GOT3 (cell line): ENCODE measurements at places on chromosomes 2 and 18.

DNA sequence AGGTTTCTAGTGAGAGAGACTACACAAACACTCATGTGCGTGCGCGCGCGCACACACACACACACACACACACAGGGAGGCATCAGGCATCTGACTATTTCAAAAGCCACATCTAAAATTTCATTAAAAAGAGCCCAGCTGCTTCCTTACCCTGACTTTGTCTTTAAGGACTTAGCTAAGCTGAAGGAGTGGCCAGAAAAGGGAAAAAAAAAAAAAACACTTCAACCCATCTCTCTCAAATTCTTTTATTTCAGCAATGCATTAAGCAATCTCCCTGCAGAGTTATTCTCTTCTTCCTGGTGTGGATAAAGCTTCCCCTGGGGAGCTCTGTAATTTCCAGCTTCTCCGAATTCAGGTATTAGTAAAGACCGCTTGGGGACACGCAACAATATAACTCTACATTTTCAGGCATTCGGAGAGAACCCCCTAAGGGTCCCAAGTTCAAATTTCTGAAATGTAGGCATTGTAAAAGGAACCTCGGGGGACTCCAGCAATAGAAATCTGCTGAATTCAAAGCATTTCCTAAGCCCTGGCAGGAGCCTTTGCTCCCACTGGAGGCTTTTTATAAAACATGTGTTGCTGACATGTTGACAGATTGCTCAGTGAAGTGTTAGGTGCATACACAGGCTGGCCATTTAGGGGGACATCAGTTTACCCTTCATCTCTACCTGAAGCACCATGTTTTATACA is 67.0 kb downstream of the ZNF521 start:
- DNase-seq, result no peak

DNA sequence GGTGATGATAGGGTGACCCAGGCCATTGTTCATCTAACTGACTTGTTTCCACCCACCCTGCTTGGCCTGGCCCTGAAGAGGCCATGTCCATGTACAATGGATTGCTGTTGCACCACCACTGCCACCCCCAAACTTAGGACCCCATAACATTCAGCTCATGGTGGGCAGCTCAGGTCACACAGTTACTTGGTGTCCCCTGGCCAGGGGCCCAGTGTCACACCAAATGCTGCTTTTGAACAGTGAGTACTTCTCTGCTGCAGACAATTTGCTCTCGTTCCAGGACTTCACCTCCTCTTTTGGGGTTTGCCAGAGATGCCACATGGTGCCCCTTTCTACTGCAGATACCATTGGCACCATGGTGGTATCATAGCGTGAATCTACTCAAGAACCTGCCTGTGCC is 11.7 kb downstream of the MAB21L4 start:
- DNase-seq, result no peak

GRCh38 chr2:20184067-20184938 is 40.6 kb downstream of the SDC1 start:
- DNase-seq, result no peak

DNA sequence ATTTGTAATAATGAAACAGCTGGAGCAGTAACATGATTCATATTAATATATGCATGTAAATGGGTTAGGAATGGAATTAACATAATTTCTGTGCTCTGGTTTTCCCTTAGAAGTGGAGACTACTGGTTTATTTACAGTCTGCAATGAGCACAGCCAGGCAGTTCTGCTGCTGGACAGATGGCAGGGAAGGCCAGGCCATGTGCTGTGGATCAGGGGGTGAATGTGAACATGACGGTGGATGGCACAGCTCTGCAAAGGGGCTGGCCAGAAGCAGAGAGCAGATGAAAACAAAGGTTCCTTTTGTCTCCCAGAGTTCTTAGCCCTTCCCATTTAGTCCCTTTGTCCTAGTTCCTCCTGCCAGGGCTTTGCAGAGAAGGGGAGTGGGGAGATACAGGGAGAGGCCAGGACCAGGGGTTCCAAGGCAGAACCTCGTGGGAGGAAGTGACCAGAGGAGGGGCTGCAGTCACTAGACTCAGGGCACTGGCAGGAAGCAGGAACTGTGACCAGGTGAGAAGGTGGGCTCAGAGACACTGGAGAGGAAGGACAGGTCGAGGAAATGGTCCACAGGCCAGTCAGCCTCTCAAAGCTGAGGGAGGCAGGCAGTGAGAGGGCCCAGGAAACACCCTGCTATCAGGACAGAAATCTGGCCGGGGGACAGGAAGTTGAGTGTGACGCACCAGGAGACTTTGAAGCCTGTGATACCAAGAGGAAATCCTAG is 112.9 kb upstream of the ATP8B1 start:
- no peak for DNase-seq

DNA sequence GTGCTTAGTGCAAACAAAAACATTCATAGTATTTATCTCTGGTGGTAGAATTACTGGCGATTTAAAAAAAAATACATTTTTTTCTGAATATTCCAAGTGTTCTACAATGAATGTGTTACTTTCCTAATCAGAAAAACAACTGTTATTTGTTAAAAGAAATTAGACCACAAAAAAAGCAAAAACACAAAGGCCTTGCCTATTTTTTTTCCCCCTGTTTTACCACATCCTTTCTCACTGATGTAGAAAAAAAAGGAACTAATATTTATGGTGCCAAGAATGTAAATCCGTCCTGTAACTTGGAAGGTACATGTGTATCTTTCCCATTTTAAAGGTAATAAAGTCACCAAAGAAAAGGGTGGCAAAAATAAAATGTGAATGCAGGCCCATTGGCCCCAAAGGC is 28.4 kb upstream of the MGAT4A start:
- no peak for DNase-seq

DNA sequence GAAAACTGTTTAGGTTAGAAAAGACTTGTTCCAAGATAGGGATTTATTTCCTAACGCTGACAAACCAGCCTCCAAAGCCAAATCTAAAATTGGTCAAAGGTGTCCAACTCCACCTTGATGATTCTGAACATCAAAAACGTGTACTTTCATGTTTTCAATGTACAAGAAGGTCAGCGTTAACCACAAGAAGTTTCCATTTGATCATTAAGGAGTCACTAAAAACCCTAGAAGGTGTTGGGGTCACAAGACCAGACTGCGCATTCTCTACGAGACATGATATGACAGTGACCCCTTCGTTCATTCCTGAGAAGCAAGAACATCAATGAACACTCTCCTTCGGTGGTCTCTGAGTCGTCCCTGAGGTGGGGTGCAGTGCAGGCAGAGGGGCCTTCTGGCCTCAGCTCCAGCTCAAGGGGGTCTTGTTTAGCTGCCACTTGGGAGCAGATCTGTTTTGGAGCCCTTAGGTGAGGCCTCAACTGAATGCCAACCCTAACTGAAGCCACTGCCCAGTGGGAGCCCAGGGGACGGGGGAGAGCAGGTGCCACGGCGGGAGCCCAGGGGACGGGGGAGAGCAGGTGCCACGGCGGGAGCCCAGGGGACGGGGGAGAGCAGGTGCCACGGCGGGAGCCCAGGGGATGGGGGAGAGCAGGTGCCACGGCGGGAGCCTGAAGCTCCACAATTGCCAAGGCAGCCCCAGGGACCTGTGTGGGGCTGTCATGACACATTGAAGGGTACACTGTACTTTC is 55.2 kb downstream of the PARD6G start:
- no peak for DNase-seq

DNA sequence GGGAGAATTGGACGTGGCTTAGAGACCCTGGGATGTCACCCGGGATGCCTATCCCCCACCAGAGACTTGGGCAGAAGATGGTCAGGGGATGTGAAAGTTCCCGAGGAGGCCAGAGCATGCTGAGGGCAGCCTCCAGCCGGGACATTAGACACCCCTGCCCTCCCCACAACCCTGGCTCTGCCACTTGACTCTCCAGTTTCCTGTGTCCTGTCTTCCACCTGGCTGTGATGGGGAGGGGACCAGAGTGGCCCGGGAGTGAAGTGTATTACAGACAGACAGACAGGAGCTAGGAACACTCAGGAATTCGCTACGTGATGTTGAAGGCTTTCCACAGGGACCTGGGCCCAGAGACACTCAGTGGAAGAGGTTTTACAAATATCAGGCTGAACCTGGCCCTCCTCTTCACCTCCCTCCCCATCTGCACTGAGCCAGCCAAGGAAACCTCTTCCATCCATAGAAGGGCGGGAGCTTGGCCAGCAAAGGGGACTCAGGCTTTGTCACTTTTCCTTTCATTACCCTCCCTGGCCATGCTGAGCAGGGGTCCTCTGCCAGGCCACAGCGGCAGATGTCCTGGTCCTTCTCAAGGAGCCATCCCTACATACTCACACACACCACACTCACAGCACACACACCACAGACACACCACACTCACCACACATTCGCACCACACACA is 60.7 kb downstream of the SDC1 start:
- no peak for DNase-seq

DNA sequence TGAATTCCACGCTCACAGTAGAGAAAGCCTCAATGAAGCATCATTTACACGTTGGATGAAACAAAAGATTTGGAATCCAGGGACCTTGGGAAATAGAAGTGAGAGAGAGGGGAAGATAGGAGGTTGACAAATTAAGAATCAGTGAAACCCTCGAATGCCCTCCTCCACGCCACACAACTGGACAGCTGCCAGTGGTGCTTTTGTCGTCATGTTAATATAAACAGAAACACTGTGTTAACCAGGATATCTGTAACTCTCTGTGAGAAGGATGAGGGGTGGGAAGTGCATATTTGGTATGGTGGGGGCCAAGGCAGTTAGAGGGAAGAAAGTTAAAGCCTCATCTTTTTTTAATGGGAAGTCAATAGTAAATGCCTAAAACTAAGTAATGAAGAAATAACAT is 108.7 kb downstream of the GFPT1 start:
- no peak for DNase-seq

- no peak for DNase-seq
Observed at GRCh38 chr2:7243276-7243675, 326.1 kb downstream of the RNF144A start.

DNA sequence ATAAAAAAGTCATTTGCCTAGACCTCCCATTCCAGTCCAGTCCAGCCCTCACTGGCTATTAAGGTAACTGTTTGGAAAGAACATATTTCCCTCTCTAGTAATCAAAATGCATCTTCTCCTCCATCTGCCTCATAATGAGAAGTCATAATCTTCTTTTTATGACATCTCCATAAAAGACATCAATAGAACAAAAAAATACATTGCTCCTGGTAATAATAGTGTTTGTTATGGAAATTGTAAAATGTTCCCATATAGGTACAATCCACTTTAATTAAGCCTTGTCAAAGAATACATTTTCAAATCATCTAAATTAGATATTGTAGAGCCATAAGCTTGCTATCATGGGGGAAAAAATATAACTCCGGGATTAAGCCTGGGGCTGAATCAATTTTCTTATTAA is 461.6 kb downstream of the LRATD1 start:
- DNase-seq, result no peak

DNA sequence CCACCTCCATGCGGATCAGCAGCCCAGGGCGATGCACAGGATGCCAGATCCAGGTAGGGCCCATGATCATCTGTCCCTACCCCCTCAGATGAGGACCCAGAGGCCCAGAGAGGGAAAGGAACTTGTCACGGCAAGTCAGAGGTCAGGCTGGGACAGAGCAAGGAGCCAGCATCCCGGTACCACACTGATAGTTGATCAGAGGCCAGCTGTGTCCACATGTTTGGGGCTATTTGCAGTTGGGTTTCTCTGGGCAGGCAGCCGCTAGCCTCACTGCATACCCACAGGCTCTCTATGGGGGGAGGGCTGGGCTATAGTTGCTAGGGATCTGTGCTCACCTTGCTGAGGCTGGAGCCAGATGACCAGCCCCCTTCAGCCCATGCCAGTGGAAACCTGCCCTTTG is 9.6 kb downstream of the GAREM2 start:
- no peak for DNase-seq

- no peak for DNase-seq
Observed at GRCh38 chr2:128280158-128280871, 38.4 kb downstream of the HS6ST1 start.

GRCh38 chr2:85561280-85562212 is at the start of gene GGCX:
GGCX (minus strand) TSS chr2:85561493; CDS start chr2:85561428, 65 bp downstream.
- peak; percentile 69 for DNase-seq
